ENCODE measurements at places on chromosomes 16 and 17.

GRCh38 chr16:1613211-1613622 lies 1.1 kb downstream of the CRAMP1 start:
- peak; percentile 16 for DNase-seq

DNA sequence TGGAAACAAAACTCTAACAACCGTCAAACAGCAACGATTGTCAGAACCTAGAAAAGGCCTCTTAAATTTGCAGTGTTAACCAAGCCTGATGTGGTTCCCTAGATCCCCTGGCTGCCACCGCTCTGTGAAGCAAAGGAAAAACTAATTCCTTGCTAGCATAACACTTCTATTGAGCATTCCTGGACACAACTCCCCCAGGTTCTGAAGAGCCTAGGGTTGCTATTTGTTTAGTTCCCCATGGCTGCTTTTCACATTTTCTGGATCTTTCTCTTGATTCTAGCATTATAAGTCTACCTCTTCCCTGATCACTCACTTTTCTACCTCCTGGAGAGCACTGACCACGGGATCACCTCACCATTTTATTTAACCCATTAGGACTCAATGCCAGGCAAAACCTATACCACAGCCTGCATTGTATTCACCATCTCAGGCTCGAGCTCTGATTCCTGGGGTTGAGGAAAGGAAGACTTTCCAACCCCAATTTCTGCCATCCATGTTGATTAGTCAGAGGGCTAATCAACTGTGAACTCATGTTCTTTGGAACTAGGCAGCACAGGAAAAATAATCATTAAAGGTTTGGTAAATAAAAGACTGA lies 692 bp upstream of the KCNJ16 start:
- DNase-seq = no peak

- DNase-seq = no peak
Measured at GRCh38 chr16:75483222-75483621, 12.0 kb downstream of the CHST6 start.

DNA sequence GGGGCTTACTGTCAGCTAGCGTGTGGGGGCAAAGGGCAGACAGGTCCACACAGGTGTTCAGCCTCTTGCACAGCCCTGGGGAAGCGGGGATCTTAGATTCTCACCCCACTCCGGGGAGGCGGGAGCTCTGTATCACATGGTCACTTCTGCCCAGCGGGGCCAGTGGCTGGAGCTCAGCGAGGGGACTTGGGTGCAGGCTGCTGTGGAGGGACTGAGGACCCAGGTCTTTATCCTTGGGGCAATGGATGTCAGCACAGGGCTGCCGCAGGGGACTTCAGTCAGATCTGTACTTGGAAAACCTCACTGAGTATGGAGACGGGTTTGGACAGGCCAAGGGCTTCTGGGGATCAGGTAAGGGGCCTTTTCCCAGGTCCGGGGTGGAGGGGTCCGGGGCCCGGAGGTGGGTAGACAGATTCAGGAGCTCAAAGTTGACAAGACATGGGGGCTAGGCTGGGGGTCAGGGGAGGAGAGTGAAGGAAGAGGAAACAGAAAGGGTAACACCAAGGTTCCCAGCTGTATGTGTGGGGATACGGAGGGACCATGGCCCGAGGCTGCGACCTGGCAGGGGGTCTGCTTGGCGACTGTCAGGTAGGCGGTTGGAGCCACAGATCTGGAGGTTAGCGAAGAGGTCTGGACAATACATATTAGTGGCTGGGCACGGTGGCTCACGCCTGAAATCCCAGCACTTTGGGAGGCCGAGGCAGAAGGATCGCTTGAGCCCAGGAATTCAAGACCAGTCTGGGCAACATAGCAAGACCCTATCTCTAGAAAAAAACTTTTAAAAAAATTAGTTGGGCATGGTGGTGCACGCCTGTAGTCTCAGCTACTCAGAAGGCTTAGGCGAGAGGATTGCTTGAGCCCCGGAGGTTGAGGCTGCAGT lies 15.1 kb upstream of the BAIAP2 start:
- no peak for DNase-seq

- no peak for DNase-seq
Measured at GRCh38 chr17:13429201-13429600, 172.5 kb downstream of the HS3ST3A1 start.

- no peak for DNase-seq
Measured at GRCh38 chr17:50947782-50948543, 81.8 kb upstream of the TOB1 start.

DNA sequence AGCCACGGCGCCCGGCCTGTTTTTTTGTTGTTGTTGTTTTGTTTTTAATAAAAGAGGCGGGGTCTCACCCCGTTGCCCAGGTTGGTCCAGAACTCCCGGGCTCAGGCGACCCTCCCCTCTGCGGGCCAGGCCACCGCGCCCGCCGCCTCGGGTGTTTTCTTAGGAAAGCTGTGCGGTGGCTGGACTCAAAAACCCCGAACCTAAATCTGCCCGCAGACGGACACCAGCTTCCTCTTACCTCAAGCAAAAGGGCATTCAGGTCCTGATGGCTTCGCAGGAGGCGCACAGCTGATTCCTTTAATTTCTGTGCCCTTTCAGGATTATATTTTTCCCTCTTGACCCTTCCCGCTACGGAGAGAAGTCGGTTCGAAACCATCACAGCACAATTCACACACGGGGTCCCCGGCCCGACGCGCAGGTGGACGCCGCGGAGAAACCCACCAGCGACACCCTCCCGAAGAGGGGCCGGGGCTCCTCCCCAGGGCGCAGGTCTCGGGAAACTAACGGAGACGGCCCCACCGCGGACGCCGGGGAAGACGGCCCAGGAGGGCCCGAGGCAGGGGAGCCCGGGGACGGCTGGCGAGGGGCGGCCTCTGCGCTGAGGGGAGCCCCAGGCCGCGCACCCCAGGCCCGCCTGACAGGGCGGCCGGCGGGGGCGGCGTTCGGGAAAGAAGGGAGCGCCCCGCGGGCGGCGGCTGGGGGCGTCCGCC lies 653 bp downstream of the FANCA start:
- DNase-seq = no peak

- no peak for DNase-seq
Measured at GRCh38 chr16:77674888-77675287, 47.4 kb upstream of the NUDT7 start.

DNA sequence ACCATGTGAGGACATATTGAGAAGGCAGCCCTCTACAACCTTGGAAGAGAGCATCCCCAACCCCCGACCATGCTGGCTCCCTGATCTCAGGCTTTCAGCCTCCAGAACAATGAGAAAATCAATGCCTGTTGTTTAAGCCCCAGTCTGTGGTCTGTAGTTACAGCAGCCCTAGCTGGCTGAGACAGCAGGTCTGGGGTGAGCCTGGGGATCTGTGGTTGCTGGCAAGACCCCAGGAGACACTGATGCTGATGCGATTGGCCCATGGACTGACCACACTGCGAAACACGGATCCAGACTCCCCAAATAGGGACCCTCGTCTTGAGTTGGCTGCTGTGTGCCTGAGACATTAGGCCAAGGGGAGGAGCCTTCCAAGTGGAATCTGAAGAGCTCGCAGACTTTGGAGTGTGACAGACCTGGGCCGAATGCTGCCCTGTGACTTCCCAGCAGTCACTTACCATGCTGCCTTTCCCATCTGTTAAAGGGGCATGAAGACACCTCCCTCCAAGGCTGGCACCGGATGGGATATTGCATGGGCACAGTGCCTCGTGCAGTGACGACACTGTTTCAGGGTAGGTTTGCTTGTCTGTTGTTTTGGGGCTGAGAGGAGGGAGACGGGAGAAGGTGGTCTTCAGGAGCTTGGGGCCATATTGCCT lies 147.8 kb upstream of the RPL38 start:
- no peak for DNase-seq

DNA sequence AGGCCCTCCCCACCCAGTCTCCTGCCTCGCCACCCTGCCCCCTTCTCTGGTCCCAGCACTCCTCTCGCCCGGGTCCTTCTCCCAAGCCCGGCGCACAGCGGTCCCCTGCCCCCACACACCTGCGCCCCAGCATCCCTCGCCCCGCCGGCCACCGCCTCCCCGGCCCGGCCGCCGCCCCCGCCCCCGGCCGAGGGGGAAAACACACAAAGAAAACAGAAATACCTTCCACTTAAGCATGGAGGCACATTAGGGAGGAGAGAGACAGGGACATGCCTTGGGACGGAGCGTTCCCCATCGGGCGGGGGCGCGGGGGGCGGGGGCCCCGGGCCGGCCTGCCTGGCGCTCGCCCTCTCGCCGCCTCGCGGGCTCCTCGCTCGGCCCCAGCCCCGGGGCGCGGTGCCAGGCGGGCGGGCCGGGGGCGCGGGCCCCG lies 326 bp downstream of the SRCIN1 start:
- no peak for DNase-seq

DNA sequence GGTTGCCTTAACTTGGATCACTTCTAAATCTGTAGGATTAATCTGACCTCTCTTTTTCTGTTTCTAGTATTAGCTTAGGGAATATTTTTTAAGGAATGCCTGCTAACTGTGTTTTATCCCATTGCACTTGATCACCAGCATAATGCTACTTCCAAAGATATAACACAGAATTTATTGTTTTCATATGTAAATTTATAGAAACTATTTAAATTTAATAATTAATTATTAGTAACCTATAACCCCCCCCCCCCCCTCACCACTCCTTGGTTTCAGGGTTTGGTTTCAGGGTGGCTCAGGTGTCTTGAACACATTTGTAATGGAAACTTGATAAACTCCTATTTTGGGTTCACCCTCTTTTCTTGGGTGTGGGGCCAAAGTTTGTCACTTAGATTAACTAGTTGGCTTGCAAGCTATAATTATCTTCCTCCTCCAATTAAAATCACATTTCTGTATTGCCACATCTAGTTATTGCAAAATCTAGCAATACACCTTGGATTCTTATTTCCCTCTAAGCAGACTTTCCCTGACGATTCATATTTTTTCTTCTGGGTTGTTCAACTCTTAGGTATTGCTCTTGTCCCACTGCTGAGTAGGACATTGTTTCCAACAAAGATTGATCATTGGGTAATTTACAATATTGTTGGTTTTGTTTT lies 18.3 kb downstream of the KRT12 start:
- DNase-seq = no peak

DNA sequence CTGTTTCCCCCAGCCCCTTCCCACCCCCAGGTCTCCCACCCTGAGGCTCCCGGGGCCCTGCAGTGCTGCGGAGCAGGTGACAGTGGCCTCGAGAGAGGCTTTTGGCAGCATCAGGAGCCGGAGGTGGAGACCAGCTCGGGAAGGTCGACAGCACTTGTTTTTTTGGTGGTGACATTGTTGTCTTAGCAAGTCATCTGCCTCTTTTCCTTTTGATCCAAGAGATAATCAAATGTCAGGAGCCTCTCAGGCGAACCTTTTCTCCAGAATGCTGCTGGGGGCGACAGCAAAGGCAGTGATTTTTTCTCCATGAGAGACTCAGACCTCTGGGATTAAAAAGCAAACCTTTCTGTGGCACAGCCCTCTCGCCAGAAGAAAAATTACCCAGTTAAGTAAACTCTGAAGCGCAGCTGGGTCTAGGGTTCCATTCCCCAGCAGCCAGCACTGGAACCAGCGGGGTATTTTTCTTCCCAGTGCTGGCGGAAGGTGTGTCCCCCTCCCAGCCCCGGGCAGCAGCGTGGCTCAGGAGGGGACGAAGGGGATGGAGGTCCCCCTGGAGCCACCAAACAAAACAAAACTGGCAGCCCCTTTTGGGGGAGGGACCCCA lies 37.2 kb downstream of the GRIN2C start:
- DNase-seq = no peak

GRCh38 chr17:77312061-77312701 lies 171.4 kb downstream of the SEC14L1 start:
- no peak for DNase-seq

- no peak for DNase-seq
Measured at GRCh38 chr16:65306722-65307121, 184.9 kb upstream of the CDH11 start.

GRCh38 chr16:57800200-57801097 lies 1.8 kb downstream of the KIFC3 start:
- DNase-seq = no peak

- DNase-seq = no peak
Measured at GRCh38 chr17:76276461-76277299, 11.5 kb downstream of the UBALD2 start.

- no peak for DNase-seq
Measured at GRCh38 chr17:4505187-4505586, 6.5 kb downstream of the SPNS2 start.

Data from thymus (tissue), 14 donors.